ENCODE measurements at places on chromosomes 2 and 18.

DNA sequence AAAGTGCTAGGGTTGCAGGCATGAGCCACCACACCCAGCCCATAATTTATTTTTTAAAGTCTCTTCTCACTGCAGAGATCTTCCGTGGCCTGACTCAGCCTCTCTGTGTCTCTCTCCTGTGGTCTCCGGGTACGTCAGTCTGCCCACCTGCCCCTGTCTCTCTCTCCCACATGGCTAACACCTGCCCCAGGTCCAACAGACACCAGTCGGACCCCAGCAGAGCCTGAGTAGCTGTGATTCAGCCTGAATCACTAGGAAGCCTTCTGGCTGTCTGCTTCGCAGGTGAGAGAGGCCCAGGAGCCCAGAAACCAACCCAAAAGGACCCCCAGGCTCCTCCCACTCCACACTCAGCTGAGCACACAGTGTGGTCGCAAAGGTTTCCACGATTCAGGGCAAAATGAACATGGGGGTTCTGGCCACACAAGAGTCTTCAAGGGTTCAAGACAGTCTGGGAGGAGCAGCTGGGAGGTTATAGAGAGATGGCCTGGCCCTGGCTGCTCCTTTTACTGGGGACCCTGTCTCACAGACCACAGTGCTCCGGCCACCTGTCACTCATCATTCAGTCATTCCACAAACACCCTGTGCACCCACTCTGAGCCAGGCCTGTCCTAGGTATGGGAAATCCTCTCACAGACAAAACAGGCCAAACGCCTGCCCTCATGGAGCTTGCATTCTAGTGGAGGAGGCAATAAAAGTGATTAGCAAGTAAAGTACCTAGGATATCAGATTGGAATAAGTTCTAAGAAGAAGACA is 8.6 kb downstream of the RUFY4 start:
- no peak for DNase-seq

- no peak for DNase-seq
Measured at GRCh38 chr2:242015108-242016065, 145.9 kb downstream of the RTP5 start.

- DNase-seq: no peak
Measured at GRCh38 chr2:406231-406630, 118.3 kb upstream of the ALKAL2 start.

GRCh38 chr2:150125188-150125587 is 362.3 kb downstream of the RND3 start:
- DNase-seq: no peak

GRCh38 chr2:64646007-64646880 is 7.5 kb downstream of the SERTAD2 start:
- DNase-seq: peak; percentile 93

- no peak for DNase-seq
Measured at GRCh38 chr2:70503896-70504295, 49.7 kb downstream of the TGFA start.

GRCh38 chr2:241496904-241497877 is 11.2 kb downstream of the STK25 start:
- no peak for DNase-seq

DNA sequence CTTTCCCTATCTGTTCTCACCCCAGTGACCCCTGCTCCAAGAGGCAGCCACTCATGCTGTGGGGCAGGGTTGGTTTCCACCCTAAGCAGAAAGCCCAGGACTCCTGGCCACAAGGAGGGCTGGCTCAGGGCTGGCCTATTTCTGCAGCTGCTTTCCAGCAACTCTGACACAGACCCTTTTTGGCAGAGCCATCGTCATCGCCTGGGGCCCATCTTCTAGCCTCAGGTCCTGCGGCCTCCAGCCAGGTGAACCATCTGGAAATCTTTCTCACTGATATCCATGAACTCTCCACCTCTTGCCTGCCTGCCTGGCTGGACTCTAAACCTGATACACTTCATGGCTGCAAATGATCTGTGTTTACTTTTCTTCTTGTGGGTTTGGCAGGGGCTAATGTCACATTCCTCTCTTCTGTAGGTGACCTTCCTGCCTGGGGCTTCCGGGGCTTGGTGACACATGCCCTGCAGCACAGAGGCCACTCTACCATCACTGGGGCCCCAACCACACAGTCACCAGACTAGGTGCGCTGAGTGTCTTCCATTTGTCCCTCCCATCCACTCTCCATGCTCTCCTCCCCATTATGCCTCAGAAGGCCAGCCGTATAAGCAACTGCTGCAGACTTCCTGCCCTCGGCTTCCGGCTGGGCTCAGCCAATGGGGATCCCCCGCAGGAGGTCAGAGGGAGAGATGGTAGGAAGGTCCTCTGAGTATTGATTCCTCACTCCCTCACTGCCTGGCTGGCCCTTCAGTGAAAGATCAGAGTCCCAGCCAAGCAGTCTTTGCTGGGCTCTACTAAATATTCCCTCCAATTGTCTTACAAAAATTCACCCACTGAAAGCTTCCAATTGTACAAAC is 9.7 kb upstream of the COPS8 start:
- no peak for DNase-seq

DNA sequence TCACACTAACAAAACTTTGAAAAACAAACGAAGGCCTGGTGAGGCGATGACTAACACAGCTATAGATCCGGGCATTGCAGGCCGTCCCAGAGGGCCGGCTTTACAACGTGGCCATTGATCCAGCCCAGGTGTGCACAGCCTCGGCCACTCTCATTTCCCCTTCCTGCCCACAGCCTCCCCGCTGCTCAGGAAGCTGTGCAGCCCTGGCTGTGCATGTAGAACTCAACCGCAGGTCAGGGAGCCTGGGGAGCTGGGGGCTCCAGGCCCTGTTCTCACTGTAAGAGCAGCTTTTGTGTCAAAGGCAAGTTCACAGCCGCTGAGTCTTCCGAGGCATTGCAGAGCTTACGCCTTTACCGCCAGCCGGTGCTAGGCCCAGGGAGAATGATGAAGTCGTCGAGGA is 87.2 kb downstream of the LONRF2 start:
- DNase-seq: peak; percentile 51

DNA sequence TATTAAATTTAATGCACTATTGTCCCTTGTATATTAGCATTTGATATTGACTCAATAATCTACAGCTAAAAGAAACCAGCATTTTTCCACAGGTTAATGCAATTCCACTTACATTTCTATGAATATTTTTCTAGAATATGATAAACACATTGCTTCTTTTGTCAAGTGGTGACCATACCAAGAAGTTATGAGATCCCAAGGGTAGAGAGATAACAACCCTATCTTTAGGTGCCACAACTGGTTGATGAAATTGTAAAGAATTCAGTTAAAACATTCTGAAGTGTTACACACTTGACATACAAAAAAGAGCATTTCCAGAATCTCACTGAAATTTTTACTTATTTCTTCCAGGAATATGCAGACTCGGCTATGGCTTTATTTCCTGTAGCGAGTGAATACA is 56.0 kb downstream of the ABCG8 start:
- no peak for DNase-seq

GRCh38 chr18:24947521-24948305 is 404.3 kb downstream of the ZNF521 start:
- DNase-seq: no peak

DNA sequence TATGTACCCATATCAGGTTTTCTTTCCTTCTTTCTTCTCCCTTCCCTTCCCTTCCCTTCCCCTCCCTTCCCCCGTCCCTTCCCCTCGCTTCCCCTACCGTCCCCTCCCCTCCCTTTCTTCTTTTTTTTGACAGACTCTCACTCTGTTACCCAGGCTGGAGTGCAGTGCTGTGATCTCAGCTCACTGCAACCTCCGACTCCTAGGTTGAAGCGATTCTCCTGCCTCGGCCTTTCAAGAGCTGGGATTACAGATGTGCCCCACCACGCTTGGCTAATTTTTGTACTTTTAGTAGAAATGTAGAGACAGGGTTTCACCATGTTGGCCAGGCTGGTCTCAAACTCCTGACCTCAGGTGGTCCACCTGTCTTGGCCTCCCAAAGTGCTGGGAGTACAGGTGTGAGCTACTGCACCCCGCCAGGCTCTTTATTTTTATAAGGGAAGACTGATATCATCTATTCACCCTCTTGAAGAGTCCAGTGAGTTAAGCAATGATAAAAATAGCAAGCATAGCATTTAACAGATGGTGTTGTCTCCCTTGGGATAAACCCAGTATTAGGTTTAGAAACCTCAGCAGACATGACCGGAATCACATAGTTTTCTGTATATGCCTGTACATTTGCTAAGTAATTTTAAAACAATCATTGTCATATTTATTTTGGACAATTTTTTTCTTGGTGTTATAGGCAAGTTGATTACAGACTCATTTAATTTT is 888.4 kb downstream of the TRIB2 start:
- no peak for DNase-seq

DNA sequence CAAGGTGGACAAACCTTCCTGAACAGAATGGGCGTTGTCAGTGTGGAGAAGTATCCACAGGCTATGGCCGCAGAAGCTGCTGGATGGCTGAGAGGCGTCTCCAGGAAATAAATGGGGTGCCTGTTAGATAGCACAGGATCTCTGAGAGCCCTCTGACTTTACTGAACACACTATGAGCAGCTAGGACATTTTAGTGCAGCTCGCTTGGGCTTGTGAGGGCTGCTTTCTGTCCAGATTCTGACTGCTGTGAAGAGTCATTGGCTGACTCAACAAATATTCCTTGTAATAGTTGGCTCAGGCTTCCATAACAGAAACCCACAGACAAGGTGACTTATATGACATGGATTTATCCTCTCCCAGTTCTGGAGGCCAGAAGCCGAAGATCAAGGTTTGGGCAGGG is 100.2 kb upstream of the SNTG2 start:
- no peak for DNase-seq

DNA sequence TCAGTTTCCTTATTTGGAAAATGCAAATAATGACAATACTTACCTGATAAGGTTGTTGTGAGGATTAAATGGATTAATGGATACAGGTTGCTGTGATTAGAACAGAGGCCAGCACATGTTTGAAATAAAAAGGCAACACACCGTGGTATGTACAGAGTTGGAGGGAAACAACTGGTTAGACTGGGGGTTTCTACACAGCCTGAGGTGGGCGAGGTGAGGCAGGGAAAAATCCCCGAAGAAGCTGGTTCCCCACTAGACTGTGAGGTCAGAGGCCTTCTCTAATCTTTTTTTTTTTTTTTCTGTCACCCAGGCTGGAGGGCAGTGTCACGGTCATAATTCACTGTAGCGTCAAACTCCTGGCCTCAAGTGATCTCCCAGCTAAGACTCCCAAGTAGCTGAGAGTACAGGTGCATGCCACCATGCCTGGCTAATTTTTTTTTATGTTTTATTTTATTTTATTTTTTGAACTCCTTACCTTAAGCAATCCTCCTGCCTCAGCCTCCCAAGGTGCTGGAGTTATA is 1.2 kb upstream of the E2F6 start:
- no peak for DNase-seq

DNA sequence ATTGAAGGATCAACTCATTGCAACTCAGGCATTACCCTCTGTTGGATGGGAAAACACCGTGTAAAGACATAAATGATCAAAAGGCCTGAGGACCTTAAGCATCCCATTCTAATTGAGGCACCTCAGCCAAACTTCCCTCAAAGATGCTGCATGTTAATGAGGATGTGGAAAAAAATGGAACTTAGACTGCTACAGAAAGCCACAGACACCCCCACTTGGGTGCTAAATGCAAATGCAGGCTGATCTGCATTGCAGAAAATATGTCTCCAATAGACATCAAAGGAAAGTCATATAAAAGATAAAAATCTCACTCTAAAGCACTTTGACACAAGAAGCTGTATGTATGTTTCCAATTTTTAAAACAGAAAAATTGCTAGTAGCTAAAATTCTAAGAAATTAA is 504.7 kb downstream of the KCNJ3 start:
- no peak for DNase-seq

DNA sequence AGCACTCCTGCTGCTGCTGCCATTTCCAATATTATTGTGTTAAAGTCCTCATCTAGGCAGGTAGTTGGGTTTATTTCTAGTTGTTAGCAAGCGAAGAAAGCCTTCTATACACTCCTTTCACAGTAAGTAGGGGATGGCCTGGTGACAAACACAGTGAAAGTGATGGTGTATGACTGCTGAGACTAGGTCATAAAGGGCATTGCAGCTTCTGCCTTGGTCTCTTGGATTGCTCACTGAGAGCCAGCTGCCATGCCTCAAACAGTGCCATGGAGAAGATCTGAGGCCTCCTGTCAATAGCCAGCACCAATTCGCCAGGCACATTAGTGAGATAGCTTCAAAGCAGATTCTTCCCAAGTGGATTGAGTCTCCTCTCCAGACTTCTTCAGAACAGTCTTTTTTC is 27.6 kb upstream of the MSTN start:
- no peak for DNase-seq

DNA sequence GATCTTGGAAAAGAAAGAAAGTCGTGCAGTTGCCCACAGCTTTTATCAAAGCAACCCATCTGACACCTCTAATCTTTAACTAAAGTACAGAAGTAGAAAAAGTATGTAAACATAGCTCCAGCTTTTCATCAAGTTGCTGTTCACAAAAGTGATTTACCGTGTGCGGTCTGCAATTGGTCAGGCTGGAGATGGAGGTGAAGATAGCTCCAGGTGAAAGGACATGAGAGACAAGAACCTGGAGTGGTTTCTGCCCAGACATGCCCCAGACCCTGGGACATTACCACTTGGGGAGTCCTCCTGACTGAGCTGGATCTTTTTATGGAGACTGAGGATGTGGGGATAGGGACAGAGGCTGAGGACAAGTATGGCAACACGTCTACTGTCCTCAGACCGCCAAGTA is 82.7 kb downstream of the LAMA1 start:
- no peak for DNase-seq

GRCh38 chr2:157179324-157180105 is 78.0 kb upstream of the GALNT5 start:
- DNase-seq: no peak

- DNase-seq: no peak
Measured at GRCh38 chr18:60215432-60215831, 157.1 kb downstream of the MC4R start.

- DNase-seq: no peak
Measured at GRCh38 chr2:176427549-176427948, 158.3 kb downstream of the MTX2 start.

All from KBM-7 (cell line).